ENCODE measurements at places on chromosomes 5 and 9. TPM values are rescaled to one million over a fixed set of nuclear protein-coding genes. Genes with fewer than 3 reads are reported as not detected.

FOXD4 gene
- total RNA-seq, result 0.13 TPM

IFNA21 gene
- not detected for total RNA-seq

PCA3 gene
- 0.25 TPM for total RNA-seq

- DNase-seq, result no peak
Observed at GRCh38 chr9:112194969-112195431, 19.9 kb upstream of the SUSD1 start.

DNA sequence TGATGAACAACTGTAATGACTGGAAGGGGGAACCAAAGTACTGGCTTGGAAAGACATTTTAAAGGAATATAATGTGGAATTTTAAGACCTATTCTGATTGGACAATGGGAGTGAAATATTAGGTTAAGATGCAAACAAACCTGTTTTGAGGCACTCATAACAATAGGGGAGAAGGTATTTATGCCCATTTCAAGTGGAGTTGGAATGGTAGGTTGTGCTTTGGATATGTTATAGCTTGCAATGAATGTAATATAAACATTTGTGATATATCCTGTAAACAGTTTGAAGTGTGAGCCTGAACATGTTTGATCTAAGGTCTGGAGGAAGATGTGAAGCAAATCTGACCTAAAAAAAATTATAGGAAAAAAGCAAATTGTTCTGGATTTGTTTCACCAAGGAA lies 129.6 kb upstream of the GRHPR start:
- no peak for DNase-seq

GRCh38 chr5:94283093-94283492 lies 335.3 kb downstream of the KIAA0825 start:
- no peak for DNase-seq

DNA sequence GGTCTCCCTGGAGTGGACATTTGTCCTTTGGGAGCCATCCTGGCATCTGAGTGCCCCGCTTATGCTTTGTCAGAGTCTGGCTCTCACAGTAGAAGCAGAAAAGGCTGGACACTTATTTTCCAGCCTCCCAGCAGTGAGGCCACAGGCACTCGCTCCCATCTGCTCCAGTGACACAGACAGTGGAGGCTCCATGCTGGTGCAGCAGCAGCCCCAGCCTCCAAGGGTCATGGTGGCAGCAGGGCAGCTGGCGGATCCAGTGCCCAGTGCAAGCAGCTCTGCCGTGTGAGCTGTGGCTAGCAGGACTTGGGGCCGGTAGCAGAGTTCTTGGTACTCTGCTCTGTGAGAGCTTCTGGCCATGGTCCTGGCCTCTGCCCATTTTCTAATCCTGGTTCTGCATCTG lies 157.3 kb upstream of the ALDH1B1 start:
- DNase-seq, result no peak

GRCh38 chr5:156475182-156476157 lies 148.5 kb downstream of the SGCD start:
- peak; percentile 1 for DNase-seq

DNA sequence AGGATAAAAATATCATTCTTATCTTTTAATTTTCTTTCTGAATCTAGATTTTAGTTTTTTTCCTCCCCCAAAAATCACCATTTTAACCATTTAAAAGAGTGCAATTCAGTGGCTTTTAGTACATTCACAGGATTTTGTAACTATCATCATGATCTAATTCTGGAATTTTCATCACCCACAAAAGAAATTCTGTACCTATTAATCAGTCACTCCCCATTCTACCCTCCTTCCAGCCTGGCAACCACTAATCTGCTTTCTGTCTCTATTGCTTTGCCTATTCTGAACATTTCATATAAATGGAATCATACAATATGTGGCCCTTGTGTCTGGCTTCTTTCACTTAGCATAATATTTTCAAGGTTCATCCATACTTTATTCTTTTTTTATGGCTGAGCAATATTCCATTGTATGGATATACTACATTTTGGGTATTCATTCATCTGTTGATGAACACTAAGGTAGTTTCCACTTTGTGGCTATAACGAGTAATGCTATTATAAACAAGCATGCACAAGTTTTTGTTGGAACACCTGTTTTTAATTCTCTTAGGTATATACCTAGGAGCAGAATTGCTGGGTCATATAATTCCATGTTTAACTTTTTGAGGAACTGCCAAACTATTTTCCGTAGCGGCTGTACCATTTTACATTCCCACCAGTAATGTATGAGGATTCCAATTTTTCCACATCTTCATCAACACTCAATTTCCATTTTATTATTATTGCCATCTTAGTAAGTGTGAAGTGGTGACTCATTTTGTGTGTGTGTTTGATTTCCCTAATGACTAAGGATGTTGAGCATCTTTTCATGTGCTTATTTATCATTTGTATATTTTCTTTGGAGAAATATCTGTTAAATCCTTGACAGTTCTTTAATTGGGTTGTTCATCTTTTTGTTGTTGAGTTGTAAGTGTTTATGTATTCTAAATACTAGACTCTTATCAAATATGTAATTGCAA lies 340.3 kb downstream of the CWC27 start:
- no peak for DNase-seq

GRCh38 chr9:124557895-124558294 lies 50.7 kb upstream of the NR5A1 start:
- no peak for DNase-seq

DNA sequence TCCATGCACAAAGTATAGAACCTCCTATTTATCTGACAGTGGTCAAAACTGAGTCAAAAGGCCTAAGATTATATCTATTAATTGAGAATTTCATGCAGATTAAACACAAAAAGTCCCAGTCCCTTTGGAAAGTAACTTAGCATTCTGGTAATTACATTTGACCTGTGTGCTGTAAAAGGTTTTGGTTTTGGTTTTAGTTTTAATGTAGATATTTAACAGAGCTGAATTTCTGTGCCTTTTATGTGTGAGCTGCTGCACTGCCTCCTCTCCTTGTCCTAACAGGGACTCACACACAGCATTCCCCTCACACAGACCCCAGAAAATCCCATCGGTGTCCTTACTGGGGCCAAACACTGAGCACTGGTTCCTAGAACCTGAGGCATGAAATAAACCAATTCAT lies 31.0 kb upstream of the FSD1L start:
- DNase-seq, result no peak
